ENCODE measurements at places on chromosomes 4 and X.

DNA sequence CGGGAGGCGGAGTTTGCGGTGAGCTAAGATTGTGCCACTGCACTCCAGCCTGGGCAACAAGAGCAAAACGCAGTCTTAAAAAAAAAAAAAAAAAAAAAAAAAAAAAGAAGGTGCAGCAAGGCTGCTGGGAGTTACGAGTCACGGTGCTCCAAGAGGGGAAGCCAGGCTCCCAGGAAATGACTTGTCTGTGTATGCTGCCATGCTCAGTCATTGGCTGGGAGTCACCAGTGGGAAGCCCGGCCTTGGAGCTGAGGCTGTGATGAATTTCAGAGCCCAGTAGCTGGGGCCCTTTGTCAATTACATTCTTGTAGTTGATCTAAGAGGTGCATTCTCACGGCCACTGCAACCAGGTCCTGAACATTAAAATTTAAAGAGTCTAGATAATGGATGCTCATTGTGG is 1105.1 kb upstream of the TENM3 start:
- no peak for DNase-seq

GRCh38 chr4:124206779-124207605 is 505.5 kb downstream of the ANKRD50 start:
- DNase-seq = peak; percentile 83

DNA sequence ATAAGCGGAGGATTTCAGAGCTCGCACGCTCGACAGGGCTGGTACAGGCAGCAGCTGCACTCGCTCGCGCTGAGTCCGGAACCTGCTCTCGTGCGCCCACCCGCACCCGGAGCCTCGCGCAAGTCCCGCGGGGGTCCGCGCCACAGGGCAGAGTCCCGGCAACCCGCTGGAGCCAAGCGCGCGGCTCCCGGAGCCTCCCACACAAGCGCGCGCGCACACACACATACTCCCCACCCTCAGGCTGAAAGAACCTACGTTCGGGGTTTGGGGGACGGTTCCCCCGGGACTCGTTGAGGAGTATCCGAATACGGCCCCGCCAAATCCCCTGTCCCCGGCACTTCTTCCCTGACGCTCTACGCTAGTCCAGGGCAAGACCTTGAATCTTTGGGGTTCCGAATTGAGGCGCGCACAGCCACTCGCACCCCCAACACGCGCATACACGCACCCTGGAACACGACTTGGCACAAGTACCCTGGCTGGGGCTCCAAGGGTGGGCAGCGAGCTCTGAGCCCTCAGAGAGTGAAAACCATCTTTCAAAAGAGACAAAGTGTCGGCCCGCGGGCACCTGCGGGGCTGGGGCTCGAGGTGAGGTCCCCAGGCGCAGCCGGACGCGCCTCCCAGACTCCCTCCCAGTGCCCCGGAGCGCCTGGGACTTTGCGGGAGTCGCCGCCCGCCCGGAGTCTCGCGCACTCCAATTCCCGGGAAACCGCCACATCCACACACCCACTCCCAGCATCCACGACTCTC is 952 bp downstream of the ANOS1 start:
- DNase-seq = no peak

DNA sequence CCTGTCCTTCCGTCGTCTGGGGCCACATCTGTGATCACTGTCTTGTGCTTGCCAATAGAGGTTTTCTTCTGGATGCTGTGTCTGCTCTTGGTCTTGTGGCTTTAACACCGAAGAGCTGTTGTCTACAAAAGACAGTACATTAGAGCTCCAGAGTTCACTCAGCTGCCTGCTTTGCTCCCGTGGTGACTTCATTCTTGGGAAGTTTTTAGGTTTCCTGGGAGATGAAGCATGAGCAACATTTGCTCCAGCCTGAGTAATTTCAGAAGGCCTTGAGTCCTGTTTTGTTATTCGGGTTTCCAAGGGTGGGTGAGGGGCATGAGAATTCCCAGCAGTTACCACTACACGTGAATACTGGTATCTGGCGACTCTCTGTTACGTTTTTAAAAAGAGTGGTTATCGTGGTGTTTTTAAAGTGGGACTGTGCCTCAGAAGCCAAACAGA is 189.2 kb downstream of the SHROOM3 start:
- peak; percentile 97 for DNase-seq

- DNase-seq = no peak
Measured at GRCh38 chr4:46450556-46450955, 60.6 kb upstream of the GABRA2 start.

GRCh38 chr4:15765391-15765790 is 12.7 kb upstream of the CD38 start:
- DNase-seq = no peak

DNA sequence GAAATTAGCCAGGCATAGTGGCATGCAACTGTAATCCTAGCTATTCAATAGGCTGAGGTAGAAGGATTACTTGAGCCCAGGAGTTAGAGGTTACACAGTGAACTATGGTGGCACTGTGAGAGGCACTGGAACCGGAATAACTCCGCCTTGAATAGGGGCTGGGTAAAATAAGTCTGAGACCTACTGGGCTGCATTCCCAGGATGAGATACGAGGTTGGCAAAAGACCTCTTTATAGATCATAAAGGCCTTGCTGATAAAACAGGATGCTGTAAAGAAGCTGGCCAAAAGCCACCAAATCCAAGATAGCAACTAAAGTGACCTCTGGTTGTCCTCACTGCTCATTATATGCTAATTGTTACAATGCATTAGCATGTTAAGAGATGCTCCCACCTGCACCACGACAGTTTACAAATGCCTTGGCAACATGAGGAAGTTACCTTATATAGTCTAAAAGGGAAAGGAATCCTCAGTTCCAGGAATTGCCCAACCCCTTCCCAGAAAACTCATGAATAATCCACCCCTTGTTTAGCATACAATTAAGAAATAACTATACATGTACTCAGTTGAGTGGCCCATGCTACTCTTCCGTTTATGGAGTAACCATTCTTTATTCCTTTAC is 88.6 kb downstream of the CENPC start:
- peak; percentile 13 for DNase-seq

GRCh38 chr4:120526033-120526432 is 396.5 kb downstream of the PRDM5 start:
- no peak for DNase-seq

DNA sequence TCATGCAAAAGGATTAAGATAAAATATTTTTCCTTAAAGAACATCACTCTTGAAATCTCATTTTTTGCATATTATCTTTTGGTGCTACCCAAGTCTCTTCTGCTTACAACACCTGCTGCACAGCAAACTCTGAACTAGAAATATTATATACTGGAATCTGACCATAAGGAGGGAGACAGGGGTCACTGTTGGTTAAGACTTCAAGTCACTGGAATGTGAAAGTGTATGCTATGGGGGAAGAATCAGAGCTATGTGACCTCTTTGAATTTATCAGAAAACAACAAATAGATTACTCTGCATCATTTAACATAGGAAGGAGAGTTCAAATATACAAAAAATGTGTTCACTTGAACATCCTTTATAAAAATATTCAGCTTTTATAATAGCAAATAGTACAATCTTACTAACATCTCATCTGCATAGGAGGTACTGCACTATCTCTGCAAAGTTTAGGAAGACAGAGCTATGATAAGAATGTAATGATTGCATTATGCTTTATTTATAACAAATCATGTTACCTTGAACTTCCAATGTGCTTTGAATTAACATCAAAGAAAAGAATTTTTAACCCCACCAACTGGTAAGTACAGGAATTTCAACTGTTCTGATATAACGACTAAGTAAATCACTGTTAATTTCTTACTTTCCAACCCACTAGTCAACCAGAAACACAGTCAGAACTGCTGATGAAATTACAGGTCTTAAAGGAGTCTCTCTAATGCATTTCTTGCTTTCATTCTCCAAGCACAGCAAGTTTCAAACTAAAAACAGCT is 69.8 kb downstream of the ZNF827 start:
- DNase-seq = peak; percentile 41

- DNase-seq = no peak
Measured at GRCh38 chrX:125198546-125198945, 121.1 kb upstream of the TEX13C start.

DNA sequence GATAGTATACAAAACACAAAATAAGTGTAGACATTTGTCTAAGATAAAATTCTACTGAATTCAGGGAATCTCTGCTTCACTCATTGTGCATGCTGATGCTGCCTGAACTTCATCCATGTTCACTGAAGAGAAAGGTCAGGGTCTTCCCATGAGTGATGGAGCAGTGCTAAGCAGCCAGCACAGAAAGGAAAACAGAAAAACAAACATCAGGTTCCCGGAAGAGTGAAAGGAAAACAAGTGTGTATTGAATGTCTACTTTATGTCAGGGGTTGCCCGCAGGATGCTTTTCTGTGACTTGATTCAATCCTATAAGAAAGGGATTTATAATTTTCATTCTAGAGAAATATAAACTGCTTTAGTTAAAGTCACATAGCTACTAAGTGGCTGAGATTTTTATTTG is 522.4 kb downstream of the RAB28 start:
- DNase-seq = no peak

DNA sequence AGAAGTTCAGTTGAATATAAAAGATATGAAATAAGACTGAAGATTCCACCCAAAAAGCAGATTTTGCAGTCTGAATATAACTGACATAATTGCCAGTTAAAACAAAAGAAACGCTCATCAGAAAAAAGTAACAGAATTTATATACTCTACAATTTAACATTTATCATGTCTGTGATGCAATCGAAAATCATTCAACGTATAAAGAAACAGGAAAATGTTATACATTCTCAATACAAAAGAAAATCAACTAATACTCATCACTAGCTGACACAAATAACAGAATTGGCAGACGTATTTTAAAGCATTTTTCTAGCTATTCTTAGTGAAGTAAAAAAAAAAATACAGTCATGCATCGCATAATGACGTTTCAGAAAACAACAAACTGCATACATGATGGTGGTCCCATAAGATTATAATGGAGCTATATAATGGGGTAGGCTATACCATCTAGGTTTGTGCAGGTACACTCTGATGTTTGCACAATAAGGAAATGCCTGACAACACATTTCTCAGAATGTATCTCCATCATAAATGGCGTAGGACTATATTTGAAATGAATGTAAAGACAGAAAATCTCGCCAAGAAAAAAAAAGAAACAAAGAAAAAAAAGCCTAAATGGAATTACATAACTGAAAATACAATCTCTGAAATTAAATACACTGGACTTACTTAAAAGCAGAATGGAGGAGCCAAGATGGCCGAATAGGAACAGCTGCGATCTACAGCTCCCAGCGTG is 34.3 kb downstream of the OR13H1 start:
- DNase-seq = no peak

- DNase-seq = no peak
Measured at GRCh38 chr4:61400439-61401038, 200.4 kb downstream of the ADGRL3 start.

GRCh38 chrX:153806999-153807575 is 12.6 kb downstream of the SSR4 start:
- DNase-seq = no peak

DNA sequence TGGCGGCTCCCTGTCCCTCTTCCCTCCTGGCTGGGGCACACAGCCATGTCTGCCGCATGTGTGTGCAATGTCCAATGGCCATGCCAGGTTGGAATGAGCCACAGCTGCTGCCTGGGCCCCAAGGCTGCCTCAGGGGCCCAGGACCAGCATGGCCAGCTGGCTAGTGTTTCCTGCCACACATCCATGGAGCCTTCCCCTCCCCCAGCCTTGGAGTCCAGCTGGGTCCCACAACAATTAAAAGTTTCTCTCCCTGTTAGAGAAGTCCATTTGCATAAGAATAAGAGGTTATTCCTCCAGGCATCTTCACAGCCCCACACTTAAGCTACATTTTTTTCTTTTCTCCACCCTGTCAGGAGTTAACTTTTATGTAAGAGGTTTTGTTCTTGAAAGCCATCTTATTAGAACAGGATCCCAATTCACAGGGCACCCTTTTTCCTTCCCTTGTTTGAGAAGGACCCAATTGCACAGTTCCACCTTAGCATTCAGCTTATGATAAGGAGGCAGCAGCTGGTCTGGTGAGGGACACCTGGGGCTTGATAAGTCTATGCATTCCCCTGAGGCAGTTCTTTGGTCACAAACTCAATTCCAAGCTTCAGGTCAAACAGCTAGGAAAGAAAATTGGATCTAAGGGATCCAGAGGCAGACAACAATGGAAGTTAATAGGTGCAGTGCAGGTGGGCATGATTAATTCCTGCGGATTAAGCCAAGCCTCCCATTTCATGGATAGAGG is 963.3 kb upstream of the GRIA3 start:
- no peak for DNase-seq

DNA sequence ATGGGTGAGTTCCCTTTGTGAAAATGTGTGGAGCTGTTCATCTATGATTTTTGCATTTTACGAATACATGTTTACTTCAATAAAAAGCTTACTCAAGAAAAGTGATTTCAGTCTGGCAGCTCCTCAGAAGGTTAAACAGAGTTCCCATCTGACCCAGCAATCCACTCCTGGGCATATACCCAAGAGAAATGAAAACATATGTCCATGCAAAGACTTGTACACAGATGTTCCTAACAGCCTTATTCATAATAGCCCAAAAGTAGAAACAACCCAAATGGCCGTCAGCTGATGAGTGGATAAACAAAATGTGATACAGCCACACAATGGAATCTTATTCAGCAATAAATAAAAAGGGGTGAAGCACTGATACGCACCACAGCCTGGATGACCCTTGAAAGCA is 20.8 kb downstream of the CLCN4 start:
- DNase-seq = peak; percentile 11

GRCh38 chr4:181225616-181226261 is 1017.5 kb upstream of the TENM3 start:
- DNase-seq = no peak

DNA sequence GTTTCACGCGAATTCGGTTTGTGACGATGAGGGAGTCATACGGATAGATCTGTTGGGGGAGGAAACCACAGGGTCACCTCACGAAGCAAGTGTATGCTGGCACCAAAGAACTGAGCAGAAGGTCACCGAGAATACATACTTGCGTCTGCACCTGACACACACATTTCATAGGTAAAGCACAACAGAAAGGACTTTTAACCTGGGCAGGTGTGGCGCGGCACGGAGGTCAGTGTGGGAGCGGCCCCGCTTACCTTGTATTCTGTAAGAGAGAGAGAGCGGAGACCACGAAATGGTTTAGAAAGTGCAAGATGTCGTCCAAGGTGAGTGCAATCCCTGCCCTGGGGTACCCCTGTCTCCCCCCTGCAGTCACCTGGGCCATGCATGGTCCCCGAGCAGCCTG is 43.6 kb upstream of the AFAP1 start:
- no peak for DNase-seq

GRCh38 chrX:4550018-4550417 is 836.6 kb upstream of the PRKX start:
- no peak for DNase-seq

- DNase-seq = no peak
Measured at GRCh38 chrX:113947548-113947947, 636.3 kb upstream of the HTR2C start.

- DNase-seq = no peak
Measured at GRCh38 chr4:171390626-171391025, 422.6 kb upstream of the GALNTL6 start.

- DNase-seq = no peak
Measured at GRCh38 chr4:24840362-24840761, 45.0 kb downstream of the SOD3 start.

- DNase-seq = no peak
Measured at GRCh38 chr4:94014484-94015136, 186.1 kb downstream of the ATOH1 start.
